Activated T-cell treated with anti-CD3 and anti-CD28 coated beads, Interleukin-2, amount 50 U/mL, for 72 hours (primary cell): ENCODE measurements at places on chromosomes 2 and 18. TPM values are rescaled to one million over a fixed set of nuclear protein-coding genes. Genes with fewer than 3 reads are reported as not detected.

Gene CDH20
- total RNA-seq, result 0.14 TPM

DNA sequence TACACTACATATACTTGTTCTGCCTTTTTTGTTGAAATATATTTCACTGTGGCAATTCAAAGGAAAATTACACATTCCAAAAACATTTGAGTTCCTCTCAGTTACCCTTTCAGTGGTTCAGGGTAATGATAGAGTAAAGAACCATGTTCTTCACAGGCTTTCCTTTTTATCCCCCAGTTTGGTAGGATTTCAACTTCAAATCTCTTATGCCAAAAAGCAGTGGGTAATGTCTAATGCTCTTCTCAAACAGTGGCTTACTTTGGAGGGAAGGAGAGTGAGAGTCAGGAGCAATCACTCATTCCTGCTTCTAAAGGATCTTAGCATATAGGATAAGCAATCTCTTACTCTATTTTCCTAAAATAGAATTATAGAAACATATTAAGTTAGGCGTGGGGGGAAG is 290.6 kb downstream of the ZEB2 start:
- H3K4me1 ChIP-seq, result peaks cover 47% of the 10 kb centered on the region
- H3K27me3 ChIP-seq, result no peaks in the 10 kb centered on the region
- no peak for DNase-seq
- H3K4me3 ChIP-seq, result no peak overlapping the region
- peak overlapping the region; percentile 27 for H3K27ac ChIP-seq

DNA sequence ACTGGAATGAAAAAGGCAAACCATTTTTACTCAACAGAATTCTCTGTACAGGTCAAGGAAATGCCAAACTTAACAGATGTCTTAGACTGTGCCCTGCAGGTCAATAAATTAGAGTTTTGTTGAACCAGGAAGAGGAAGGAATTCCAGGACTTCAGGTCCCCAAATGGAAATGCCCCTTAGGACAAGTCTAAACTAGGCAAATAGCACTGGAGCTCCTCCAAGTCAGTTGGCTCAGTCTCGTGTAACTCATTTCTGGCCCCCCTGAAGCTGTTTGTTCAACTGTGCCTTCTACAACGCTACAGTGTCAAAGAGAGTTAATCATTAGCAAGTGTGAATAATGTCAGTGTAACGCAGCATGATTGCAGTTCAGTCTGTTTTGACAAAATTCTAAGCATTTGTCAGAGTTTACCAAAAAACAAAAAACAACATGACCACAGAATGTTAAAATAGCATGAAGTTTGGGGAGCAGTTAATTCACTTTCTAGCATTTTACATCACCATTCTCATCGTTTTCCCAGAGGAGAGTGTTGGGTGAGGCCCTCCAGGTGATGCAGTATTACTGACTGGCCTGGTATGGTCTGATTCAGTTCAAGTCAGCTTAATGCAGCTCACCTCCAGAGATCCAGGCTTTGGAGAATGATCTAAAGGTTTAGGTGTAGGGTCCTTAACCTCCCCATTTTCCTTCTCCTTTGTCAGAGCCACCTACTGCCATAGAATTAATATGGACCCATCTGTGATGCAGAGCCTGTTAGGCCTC is 108.1 kb downstream of the AQP4 start:
- H3K27ac ChIP-seq, result no peak overlapping the region
- no peaks in the 10 kb centered on the region for H3K36me3 ChIP-seq
- no peak for DNase-seq
- no peak overlapping the region for H3K4me3 ChIP-seq
- H3K27me3 ChIP-seq, result no peaks in the 10 kb centered on the region

GRCh38 chr2:226079671-226080181 is 680.2 kb downstream of the NYAP2 start:
- no peaks in the 10 kb centered on the region for H3K4me1 ChIP-seq
- no peaks in the 10 kb centered on the region for H3K36me3 ChIP-seq
- no peak overlapping the region for H3K4me3 ChIP-seq
- no peak overlapping the region for H3K27ac ChIP-seq

DNA sequence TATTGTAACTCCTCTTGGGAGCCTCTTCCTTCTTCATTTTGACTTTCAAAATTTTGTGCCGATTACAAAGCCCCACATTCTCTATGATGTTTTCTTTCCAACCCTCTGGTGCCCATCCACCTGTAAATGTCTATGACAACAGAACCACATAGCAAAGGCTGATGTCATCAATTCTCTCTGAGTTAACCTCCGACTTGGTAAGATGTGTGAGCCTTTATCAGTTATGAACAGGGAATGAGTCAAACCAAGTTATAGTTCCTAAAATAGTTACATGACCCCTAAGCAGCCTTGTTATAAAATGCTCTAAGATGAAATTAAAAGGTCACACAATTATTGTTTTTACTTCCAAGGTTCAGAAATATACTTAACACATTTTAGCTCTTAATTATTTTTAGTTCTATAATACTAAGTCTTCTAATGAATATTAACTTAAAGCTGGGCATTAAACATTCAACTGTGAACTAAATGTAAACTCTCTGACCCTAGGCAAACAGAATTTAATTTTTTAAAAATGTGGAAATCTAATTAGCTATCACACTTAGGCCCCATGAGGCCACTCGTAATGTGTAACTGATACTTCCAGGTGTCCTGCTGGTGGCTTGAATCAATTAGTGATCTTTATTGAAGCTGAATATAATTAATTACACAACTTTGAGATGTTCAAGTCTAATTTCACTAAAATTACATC is 102.3 kb upstream of the CYRIA start:
- no peak overlapping the region for H3K4me3 ChIP-seq
- DNase-seq, result no peak
- no peak overlapping the region for H3K27ac ChIP-seq
- H3K4me1 ChIP-seq, result no peaks in the 10 kb centered on the region
- no peaks in the 10 kb centered on the region for H3K36me3 ChIP-seq
- H3K27me3 ChIP-seq, result peaks cover 28% of the 10 kb centered on the region

- no peak overlapping the region for H3K4me3 ChIP-seq
- DNase-seq, result no peak
- no peaks in the 10 kb centered on the region for H3K4me1 ChIP-seq
- no peaks in the 10 kb centered on the region for H3K36me3 ChIP-seq
Observed at GRCh38 chr2:65800998-65801397, 368.6 kb upstream of the SPRED2 start.

DNA sequence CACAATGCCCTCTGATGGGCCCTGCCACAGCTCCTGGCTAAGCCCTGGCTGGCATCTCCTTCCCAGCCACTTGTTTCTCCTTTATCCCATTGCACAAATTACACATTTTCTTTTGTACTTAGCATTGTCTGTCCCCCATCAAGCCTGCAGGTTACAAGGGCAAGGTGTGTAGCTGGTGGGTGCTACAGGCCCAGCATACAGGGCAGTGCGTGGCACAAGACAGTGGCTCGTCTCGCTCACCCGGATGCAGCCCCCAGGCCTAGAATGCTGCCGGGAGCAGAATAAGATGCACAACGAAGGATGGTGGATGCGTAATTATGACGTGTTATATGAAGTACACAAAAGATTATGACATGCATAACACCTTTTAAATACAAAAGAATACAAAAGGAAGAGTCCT is 87.6 kb downstream of the EIPR1 start:
- no peak overlapping the region for H3K27ac ChIP-seq
- H3K4me1 ChIP-seq, result peaks cover 7% of the 10 kb centered on the region
- no peak for DNase-seq
- peaks cover 8% of the 10 kb centered on the region for H3K36me3 ChIP-seq
- no peak overlapping the region for H3K4me3 ChIP-seq

DNA sequence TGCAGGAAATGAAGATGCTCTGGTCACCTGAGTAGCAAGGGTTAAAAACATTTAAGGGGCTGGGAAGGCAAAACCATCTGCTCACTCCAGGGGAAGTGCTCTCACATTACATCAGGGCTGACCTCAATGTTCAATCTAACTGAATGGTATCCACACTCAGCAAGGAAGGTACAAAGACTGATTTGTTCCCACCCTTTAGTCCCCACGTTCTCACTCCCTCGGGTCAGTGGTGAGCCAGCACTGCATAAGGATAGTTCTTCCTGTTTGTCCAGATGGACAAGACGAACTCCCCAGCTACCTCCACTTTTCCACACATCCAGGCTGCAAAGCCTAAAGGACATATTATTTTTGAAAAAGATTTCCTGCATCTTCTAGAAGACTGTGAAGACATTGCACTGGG is 126.6 kb upstream of the SLC14A2 start:
- peaks cover 10% of the 10 kb centered on the region for H3K27me3 ChIP-seq
- no peaks in the 10 kb centered on the region for H3K36me3 ChIP-seq
- H3K4me1 ChIP-seq, result no peaks in the 10 kb centered on the region
- no peak for DNase-seq

DNA sequence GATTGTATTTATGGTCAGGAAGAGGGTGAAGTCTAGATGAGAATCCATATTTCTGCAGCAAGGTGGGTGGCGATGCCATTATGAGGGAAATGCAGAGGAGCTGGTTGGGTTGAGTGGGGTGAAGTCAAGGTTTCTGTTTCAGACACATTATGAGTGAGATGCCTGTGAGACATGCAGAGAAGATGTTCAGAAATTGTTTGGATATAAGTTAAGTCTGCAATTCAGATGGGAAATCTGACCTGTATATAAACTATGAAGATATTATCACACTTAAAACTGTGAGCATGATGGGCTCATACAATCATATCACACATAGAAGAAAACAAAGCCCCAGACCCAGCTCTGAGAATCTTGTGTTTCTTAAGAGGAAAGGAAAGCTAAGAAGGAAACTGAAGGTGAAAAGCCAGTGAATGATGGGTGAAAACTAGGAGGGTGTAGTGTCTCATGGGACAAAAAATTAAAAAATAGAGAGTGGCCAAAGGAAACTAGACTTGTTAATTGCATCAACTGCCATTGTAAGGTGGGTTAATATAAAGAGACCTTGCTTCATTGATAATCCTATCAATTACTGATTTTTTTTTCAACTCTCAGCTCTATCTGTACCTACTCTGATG is 14.2 kb downstream of the GALNT5 start:
- peaks cover 41% of the 10 kb centered on the region for H3K27me3 ChIP-seq

GRCh38 chr2:126449677-126450076 is 206.3 kb upstream of the GYPC start:
- no peaks in the 10 kb centered on the region for H3K36me3 ChIP-seq
- H3K27me3 ChIP-seq, result peaks cover 6% of the 10 kb centered on the region
- H3K4me1 ChIP-seq, result no peaks in the 10 kb centered on the region
- DNase-seq, result no peak
- H3K27ac ChIP-seq, result no peak overlapping the region
- H3K4me3 ChIP-seq, result no peak overlapping the region

DNA sequence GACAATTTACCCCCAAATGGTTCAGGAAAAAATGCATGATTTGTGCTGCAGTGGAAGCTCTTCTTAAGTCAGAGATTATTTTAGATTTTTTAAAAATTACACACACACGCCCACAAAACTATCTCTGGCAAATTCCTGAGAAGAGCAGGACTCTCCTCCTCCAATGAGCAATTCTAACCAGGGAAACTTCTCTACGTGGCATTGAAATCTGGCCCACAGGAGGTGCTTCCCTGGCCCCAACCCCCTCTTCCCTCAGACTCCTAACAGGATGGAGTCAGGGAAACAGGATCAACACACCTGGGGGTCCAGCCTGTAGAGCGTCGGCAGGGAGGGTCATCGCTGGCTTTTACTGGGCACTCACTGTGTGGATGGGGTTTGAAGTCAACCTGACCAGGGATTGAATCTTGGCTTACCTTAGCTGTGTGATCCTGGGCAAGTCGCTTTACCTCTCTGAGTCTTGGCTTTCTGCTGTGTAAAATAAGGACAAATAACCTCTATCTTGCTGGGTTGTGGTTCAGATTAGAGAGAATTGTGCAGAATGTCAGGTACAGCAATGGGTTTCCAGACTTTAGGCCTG is 65.4 kb upstream of the ASAP2 start:
- H3K36me3 ChIP-seq, result no peaks in the 10 kb centered on the region
- no peak for DNase-seq
- H3K27me3 ChIP-seq, result peaks cover 13% of the 10 kb centered on the region
- no peaks in the 10 kb centered on the region for H3K4me1 ChIP-seq

GRCh38 chr2:186570604-186571003 is 19.3 kb upstream of the ITGAV start:
- H3K4me3 ChIP-seq, result no peak overlapping the region
- no peaks in the 10 kb centered on the region for H3K4me1 ChIP-seq
- H3K27me3 ChIP-seq, result peaks cover 12% of the 10 kb centered on the region
- DNase-seq, result no peak

DNA sequence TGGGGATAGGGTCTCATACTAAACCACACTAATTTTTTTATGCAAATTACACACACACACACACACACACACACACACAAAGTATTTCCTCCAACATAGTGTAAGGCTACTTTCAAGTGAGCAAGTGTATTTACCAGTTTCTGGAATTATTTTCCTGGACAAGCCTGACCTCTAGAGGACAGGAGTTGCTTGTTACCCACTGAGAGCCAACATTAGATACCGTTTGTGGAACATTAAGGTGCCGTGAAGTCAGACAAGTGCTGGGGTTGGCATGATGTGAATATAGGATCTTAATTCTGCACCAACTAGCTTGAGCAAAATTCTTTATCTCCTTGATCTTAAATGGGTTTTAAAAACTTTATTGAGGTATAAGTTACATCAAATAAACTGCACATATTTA is 39.3 kb upstream of the SERPINB2 start:
- peaks cover 15% of the 10 kb centered on the region for H3K27me3 ChIP-seq
- no peak overlapping the region for H3K27ac ChIP-seq
- DNase-seq, result no peak
- no peaks in the 10 kb centered on the region for H3K36me3 ChIP-seq

- H3K36me3 ChIP-seq, result no peaks in the 10 kb centered on the region
- H3K4me1 ChIP-seq, result peaks cover 28% of the 10 kb centered on the region
- no peak for DNase-seq
- H3K27ac ChIP-seq, result no peak overlapping the region
- H3K27me3 ChIP-seq, result peaks cover 16% of the 10 kb centered on the region
Observed at GRCh38 chr2:109339519-109339966, 210.5 kb downstream of the SH3RF3 start.
